ENCODE measurements at places on chromosomes 2 and 18. TPM values are rescaled to one million over a fixed set of nuclear protein-coding genes. Genes with fewer than 3 reads are reported as not detected.

ARL4C gene
- total RNA-seq = 8.4 TPM

DNA sequence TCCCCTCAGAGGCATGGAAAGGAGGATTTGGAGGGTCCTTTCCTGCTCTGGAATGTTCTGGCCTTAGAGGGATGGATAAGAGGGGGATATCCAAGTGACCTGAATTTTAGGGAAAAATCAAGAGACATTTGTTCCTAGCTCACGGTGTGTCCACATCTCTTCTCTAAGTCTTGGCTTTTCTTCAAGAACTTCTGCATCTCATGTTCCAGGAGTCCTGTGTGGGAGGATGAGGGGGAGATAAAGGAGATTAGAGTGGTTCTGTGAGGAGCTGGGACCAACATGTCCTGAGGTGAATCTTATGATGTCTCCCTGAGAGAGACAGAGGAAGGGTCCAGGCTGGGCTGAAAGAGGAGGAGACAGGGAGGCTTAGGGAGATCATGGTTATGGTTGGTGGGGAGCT is 11.7 kb downstream of the EMX1 start:
- DNase-seq = no peak

DNA sequence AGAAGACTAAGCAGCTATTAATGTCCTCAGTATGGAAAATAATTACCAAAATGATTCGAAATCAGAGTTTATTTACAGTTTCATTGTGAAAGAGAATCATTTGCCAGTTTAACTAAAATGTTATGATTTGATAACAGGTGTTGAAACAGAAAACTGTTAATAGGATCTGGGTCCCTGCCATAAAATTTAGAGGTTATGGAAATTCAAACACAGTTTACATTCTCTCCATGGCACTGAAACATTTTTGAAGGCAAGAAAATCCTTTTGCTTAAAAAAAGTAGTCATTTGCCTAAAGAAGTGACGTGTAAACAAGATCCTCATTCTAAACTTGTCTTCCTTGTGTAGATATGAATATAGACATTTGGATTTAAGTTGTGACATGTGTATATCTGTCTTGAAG is 743.8 kb downstream of the SLC4A3 start:
- no peak for DNase-seq

GRCh38 chr2:63424329-63425078 is 163.8 kb downstream of the WDPCP start:
- DNase-seq = no peak

IL18R1 gene
- 5.2 TPM for total RNA-seq

GRCh38 chr2:54772110-54772509 is 48.6 kb downstream of the EML6 start:
- no peak for DNase-seq

- DNase-seq = no peak
Observed at GRCh38 chr18:79460481-79461300, 65.0 kb downstream of the NFATC1 start.

GRCh38 chr18:5871426-5871825 is 23.9 kb downstream of the TMEM200C start:
- DNase-seq = no peak

DNA sequence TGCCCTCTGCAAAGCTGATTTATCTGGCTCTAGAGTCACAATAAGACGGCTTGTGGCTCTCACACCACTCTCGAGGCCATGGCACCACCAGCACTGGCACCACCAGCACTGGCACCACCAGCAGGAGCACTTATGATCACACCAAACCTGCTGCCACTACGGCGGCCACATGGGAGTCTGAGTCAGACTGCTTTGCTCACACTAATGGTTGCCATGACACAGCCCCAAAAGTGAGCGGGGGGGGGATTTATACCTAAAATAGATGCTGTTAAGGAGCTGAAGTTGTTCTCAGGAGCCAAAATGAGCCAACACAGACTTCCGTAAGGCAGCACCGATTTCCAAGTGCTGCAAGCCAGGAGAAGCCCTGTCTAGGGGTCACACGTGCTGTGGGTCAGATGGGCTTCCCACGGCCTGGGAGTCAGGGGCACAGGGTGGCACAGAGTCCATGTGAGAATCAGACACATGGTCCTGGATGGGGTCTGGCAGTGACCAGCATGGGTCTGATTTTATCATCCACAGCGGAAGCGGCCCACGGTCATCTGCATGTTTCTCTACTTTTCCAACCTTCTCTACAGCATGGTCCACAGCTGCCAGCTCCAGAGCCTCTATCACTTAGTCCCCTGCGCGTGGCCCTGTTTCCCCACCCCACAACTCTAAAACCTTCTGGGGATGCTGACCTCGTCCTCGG is 16.7 kb downstream of the DNMT3A start:
- no peak for DNase-seq

DNA sequence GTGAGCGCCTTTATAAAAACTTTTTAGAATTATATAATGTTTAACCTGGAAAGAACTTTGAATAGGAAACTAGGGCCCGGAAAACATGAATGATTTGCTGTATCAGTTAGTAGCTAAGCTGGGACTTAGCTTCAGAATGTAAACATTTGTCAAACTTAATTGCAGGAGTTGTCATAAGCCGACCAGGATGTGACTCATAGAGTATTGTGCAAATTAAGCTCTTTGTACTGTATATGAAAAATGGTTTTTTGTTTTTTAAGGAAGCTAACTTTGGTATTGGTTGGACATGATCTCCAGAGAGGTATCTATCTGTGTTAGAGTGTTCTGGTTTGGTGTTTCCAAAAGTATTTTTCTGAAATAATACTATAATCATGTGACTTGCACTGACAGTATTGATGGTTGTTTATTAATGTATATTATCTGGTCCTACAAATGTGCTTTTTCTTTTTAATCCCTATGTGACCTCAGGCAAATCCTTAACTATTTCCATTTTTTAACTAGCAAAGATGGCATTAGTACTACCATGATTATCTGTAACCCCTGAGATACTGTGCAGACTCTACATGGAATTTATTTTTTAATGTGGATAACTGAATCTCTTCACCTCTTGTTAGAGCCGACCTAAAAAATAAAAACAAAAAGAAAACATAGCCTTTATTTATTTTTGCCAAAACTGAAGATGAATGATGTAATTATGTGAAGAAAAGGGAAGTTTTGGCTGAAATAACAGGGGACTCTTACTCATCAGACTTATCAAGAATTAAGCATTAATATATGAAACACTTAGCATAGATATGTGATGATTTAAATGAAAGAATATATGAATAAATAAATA is 11.7 kb downstream of the YIPF4 start:
- DNase-seq = no peak

- DNase-seq = no peak
Observed at GRCh38 chr2:42371611-42372473, 10.8 kb upstream of the COX7A2L start.

DNA sequence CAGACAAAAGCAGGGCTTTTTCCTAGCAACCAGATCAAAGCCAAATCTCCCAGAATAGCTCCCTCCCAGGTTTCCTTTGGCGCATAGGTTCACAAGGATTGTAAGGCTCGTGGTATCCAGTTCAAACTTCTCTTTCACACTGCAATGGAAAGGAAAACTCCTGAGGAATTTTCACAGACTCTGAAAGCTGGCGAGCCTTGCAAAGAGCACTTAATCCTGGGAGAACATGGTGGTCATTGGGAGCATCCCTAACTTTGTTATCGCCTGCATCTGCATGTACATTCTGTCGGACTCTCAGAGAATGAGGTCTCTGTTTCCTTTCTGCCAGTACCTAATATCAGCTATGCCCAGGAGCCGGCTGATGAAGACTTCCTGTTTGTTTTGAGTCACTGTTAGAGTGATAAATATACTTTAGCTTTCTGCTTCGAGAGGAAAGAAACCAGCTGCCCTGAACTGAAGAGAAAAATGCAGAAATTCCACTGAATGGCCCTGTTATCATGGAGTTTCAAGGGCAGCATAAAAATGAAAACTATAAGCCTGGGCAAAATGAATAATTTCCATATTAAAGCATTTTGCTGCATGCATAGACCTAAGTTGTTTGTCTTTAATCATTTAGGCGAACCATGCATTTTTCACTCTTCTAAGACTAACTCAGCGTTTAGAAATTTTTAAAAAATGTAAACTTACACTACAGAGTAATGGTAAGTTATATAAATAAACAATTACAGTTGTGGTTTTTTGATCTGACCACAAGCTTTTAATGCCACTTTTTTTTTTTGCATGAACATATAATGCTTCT is 76.4 kb upstream of the ZEB2 start:
- peak; percentile 11 for DNase-seq

OTOS gene
- total RNA-seq = not detected

- no peak for DNase-seq
Observed at GRCh38 chr2:202436626-202437025, 60.5 kb downstream of the BMPR2 start.

MAP2 gene
- 2.5 TPM for total RNA-seq

- DNase-seq = no peak
Observed at GRCh38 chr2:54122171-54122935, 6.9 kb downstream of the ACYP2 start.

DNA sequence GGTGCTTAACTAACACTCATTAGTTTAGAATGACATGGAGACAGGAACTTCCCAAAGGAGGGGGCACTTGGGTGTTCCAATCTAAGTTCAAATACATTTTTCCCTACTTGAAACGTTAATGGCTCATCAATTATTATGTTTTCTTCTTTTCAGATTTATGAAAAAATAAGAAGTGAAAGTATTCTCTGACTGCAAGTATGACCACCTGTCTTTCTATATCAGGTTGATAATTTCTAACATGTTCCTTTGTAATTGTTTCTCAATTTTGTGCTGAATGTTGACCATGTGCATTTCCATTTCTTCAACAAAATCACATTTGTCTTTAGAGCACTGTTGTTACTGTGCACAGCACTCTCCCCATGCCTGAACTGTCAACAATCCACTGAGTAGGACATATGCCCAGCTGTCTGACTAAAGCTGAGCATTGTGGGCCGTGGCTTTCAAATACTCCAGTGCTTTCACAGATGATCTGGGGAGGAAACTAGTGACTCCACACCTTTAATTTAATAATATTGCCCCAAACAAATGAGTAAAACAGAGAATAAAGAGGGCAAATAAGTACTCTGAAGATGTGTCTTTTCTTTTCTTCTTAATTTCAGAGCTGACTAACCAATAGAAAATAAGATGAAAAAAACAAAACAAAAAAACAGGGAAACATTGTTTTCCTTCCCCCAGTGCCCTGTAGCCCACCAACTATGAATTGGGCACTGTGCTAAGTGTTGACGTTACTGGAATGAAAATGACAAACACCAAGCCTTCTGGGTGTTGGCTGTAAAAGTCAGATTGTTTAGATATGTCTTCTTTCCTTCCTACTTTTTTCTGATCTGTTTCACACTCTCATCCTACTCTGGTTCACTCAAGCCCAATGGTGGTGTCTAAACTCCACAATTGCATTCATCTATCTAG is 16.0 kb downstream of the LANCL1 start:
- DNase-seq = no peak

GRCh38 chr18:80185545-80185944 is 61.8 kb downstream of the PARD6G start:
- no peak for DNase-seq

DNA sequence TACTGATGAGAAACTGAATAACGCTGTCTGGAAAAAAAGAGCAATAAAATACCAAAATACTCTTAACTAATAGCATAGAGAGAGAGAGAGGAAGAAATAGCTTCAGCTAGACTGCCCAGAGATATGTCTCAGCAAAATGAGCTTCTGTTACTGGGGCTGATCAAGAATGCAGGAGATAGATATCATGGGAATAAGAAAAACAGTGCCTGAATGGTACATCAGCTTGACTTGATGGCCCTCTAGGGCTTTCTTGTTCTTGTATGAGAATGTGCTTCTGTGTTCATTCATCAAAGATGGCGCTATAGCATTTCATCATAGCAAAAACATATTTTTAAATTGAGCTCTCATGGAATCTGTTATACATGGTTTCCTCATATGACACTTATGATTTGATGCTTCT is 151.2 kb downstream of the CALCRL start:
- DNase-seq = no peak

AOX1 gene
- 33.9 TPM for total RNA-seq
